ENCODE measurements at places on chromosomes 4 and X.

DNA sequence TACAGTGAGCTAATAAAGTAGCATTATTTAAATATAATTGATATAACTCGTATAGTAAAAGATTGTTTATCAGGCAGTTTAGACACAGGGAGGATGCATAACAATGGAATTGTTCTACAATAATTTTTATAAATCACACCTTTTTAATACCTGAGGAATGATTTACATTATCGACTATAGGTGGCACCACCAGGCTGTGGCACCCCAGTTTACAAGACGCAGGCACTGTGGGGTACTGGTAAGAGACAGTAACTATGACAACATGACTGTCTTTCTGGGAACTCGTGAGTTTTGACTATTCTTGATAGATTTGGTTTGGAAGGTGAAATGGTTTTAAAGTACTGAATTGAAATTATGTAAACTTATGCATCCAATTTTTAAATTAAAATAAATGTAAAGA, 27.1 kb upstream of the STBD1 start:
- no peak for DNase-seq

- no peak for DNase-seq
Measured at GRCh38 chr4:30837861-30838260, 117.7 kb downstream of the PCDH7 start.

DNA sequence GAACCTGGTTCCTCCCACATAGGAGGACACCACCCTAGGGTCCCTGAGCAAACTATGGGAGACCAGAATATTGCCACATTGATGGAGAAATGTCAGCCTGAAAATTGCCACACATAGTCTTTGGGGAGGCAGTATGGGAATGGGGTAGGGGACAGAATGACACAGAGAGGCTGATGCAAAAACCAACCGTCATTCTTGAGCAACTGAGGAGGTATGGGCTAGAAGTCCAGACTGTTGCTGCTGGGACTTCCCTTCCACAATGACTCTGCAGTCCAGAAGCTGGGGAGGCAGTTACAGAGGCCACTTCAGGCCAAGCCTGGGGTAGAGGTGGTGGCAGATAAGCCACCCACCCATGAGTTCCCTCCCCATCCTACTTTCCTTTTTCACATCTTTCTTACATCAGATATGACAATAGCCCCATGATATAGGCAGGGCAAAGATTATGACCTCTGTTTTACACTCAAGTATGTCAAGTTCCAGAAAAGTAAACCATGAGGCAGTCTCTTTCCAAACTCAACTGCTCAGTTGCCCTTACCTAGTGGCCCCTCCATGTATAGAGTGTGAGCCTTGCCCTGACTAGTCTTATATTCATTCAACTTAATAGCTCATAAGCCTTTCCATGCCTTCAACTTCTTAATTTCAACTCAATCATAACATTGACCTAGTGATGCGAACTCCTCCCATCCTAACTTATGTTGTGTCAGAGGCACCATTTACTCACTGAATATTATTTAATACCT, 41.7 kb downstream of the VSIG4 start:
- DNase-seq = no peak

DNA sequence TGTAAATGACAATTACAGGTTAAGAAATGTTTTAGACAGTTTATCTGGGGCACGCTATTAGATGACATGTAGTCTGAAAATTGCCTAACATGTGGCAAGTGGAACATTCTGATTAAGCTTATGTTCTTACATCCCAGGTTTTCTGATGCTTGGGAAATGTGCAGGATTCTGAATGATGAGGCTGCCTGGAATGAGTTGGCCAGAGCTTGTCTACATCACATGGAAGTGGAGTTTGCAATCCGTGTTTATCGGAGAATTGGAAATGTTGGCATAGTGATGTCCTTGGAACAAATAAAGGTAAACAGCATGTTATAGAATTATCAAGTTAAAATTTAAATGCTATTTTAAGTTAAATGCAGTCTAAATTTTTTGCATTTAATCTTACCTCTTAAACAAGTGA, 49.3 kb downstream of the WDR19 start:
- DNase-seq = no peak

All from stimulated activated CD4-positive, alpha-beta T cell treated with anti-CD3 and anti-CD28 coated beads, TNF-alpha, amount 100 ng/mL, for 48 hours (primary cell).